ENCODE measurements at places on chromosomes 7 and 10.

- no peak for DNase-seq
Measured at GRCh38 chr10:71660313-71660712, 59.3 kb downstream of the C10orf105 start.

DNA sequence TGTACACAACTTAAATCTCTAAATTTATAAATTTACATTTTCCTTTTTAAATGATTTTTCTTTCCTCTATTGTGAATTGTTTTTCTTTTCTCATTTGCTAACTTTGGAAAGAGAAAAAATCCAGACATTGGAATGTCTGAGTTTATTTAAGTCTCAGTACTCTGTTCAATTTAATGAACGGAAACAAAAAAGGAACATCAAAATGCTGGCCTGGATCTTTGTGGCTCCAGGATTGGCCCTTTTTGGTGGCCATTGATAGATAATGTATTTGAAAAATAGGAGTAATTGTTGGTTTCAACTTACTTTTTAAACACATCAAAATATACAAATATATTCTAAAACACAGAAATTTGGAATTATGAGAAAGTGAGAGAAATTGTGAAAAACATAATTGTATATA is 336.0 kb downstream of the SUGCT start:
- no peak for DNase-seq

DNA sequence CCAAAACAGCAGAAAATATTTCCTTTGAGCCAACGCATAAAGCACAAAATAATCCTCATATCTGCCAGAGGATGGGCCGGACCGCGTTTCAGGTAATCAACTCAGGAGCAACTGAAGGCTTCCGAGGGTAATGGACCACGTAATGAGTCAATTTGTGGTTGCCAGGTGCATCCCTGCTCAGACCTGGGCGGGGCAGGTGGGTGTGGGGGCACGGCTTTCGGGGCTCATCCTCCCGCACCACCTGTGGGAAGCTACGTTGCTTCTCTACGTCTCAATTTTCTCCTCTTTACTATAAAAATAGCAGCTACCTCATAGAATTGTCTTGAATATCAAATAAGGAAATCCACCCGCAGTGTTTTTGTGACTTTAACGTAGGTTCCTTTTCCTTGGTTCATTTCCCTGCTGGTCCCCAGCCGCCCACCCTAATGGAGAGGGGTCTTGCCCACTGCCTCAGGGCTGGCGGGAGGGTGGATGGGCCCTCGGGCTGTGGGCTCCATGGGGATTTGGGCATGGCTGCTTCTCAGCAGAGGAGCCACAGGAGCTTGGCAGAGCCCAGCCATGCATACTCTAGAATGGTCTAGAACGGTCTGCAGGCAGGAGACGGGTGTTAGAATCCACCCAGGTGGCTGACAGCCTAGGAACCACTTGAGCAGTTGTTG is 324.7 kb downstream of the ADARB2 start:
- no peak for DNase-seq

- DNase-seq = no peak
Measured at GRCh38 chr10:47322300-47323061, at the start of gene GDF2. GDF2 (plus strand) TSS chr10:47322454; CDS start chr10:47322669, 215 bp downstream.

- no peak for DNase-seq
Measured at GRCh38 chr7:6730343-6730633, 23.5 kb upstream of the ZNF12 start.

- DNase-seq = no peak
Measured at GRCh38 chr7:132004529-132004928, 448.1 kb upstream of the PODXL start.

GRCh38 chr10:4345877-4346646 is 479.9 kb upstream of the AKR1E2 start:
- no peak for DNase-seq

GRCh38 chr7:6181136-6181535 is 91.3 kb downstream of the CYTH3 start:
- no peak for DNase-seq

DNA sequence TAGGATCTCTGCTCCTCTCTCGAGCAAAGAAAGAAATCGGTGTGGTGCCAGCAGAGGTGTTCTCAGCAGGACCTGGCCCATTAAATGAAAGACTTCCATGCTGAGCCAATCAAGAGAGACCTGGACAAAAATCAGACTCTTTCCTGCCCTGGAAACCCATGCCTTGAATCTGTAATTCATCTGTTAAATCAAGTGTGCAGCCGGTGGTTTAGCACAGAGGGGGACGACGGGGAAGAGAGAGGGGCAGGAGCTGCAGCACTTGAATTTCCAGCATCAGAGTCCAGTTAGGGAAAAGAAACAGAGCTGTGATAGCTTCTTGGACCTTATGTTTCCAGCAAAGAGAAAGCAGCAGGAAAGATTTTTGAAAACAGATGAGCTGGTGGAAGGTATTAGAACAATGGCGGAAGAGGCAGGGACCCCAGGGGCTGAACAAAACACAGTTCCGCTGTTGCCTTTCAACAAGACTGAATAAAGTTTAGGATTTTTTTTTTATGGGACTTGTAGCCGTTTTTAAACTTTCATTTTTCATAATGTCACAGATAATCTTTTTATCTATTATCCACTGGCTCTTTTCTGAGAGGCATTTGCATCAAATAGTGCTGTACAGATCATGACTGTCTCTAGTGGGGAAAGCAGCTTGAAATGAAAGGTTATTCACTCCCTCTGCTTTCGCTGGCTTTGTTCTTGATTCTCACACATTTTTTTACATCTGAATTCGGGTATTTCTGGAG is 543.6 kb upstream of the GALNT17 start:
- no peak for DNase-seq

DNA sequence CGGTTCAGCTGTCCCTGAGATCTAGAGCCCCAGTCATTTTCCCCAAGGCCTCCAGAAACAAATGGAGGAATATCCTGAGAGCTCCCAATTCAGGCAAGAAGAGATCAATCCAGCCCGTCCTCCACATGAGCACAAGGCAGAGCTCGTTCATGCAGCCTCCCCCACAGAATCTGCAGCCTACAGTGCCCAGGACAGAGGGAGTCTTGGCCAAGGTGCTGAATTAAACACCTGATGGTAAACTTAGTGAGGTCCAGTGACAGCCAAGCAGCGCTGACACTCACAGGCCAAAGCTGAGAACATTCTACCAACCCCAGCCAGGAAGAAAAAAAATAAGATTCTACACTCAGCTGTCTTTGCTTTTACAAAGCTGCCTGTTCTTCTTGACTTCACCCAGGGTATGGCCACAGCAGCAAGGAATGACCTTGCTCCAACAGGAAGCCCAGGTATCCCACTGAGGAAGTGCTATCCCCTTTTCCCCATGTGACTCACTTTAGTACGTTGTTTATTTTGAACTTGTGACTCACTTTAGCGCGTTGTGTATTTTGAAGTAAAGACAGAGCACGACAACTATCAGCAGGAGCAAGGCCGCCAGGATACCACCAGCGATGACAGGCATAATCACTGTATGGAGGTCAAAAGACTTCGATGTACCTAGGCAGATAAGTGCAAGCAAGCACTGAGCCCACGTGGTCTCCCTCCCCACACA is 4.4 kb upstream of the CUZD1 start:
- no peak for DNase-seq

- no peak for DNase-seq
Measured at GRCh38 chr7:5248201-5248885, 34.4 kb upstream of the SLC29A4 start.

GRCh38 chr10:10777279-10777678 is 240.4 kb upstream of the CELF2 start:
- no peak for DNase-seq

DNA sequence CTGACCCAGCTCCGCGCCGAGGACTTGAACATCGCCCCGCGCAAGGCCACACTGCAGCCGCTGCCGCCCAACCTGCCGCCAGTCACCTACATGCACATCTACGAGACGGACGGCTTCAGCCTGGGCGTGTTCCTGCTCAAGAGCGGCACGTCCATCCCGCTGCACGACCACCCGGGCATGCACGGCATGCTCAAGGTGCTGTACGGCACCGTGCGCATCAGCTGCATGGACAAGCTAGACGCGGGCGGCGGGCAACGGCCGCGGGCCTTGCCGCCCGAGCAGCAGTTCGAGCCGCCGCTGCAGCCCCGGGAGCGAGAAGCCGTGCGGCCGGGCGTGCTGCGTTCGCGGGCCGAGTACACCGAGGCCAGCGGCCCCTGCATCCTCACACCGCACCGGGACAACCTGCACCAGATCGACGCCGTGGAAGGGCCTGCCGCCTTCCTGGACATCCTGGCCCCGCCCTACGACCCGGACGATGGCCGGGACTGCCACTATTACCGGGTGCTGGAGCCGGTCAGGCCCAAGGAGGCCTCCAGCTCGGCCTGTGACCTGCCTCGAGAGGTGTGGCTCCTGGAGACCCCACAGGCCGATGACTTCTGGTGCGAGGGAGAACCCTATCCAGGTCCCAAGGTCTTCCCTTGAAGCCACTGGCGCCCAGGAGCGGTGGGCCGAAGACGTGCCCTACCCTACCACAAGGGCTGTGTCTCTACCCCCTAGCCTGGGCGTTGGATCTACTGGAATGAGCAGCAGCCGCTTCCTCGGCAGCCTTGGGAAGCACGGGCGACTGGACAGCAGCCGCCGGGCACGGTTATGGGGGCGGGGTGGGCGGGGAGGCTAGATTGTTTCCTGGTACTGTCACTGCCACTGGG is 945 bp downstream of the ADO start:
- no peak for DNase-seq

- DNase-seq = no peak
Measured at GRCh38 chr7:127822822-127823508, 171.0 kb downstream of the SND1 start.

DNA sequence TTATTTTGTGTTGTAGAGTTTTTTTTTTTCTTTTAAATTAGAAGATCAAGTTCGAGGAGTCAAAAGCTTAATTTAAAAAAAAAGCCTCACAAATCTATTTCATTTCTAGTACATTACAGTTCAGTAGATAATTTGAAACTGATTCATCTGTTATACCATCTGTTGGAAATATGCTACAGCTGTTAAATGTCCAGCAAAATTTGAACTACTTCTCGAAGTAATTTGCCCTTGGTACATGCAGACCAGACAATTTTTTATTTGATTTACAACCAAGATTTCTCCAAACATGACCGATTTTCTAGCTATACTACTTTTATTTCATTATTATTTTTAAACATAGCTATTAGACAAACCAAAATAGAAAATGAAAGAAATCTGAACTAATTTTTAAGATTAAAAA is 647.9 kb downstream of the CNTNAP2 start:
- no peak for DNase-seq

DNA sequence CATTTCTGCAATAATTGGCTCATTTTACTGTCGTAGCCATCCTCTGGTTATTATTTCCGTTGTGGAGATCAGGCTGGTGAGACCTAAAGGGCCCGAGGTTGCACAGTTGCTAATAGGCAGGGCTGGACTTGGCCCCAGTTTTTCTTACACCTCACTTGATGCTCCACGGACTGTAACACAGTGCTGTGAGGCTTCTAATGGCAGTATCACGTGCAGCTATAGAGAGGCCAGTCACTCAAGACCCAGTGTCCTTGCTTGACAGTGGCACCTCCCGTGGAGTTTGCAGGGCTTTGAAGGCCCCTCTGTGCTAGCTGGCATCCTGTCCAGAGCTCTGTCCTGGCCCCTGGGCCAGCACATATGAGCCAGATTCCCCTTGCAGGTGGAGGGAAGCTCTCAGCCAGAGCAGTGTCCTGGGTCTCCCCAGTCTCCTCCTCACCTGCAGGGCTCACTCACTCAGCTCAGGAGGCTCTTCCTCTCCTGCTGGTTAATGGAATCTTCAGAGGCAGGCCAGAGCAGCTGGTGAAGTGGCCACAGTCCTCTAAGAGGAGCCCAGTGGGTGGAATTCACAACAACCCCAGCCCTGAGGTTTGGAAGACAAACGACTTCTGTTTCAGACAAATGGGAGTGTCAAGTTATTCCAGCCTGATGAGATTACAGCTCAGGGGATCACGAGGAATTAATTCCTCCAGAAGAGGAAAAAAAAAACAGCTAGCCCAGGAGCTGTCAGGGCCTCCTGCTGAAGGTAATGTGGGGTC is 114.2 kb upstream of the FAM180A start:
- no peak for DNase-seq

- DNase-seq = no peak
Measured at GRCh38 chr10:132282667-132283603, 24.8 kb downstream of the STK32C start.

DNA sequence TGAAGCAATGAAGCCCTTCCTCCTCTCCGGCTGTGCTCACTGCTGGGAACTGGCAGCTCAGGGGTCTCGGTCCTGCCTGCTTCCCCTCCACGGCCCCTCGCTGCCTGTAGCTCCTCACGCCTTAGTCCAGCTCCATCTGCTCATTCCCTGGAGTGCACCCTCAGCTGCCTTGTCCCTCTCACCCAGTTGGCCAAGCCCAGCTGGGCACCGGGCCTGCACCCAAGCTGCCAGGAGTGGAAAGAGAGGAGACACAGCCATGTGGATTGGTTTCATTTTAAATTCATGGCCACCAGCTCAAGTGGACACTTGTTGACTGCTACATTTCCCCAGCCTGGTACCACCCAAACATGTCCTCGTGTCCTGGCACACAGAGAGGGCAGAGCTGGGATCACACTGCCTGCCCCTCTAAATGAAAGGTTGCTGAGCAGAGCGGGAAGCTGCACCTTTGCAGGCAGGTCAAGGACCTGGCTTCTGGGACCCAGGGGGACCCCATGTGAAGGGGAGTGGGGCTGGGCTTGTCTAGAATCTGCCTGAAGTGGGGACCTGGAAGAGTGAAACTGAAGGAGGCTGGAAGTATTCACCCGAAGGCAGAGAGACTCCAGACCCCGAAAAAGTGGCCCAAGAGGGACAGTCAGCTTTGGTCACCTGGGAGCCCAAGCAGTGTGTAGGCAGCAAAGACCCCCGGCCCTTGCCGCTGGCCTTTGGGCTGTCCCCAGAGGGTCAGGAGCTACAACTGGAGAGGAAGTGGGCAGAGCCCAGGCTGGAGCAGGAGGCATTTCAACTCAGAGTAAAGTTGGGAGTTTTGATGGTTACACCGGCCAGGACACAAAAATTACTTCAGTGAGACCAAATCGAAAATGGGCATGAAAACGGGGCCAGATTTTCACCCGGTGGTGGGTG is 15.0 kb upstream of the BNIP3 start:
- DNase-seq = no peak

- DNase-seq = no peak
Measured at GRCh38 chr10:75358132-75358531, 43.4 kb downstream of the ZNF503 start.

- DNase-seq = no peak
Measured at GRCh38 chr10:125068406-125068805, 92.0 kb downstream of the CTBP2 start.

GRCh38 chr10:109977382-109977806 is 30.4 kb upstream of the ADD3 start:
- DNase-seq = no peak

GRCh38 chr10:43091846-43092245 is 15.0 kb downstream of the RET start:
- DNase-seq = no peak

GRCh38 chr7:140649556-140650205 is 9.1 kb upstream of the DENND2A start:
- DNase-seq = no peak
